ENCODE measurements at places on chromosomes 4 and X.

- peak; percentile 64 for DNase-seq
Measured at GRCh38 chr4:106502106-106502699, 133.6 kb upstream of the GIMD1 start.

GRCh38 chr4:101103381-101104142, 243.8 kb downstream of the PPP3CA start:
- peak; percentile 47 for DNase-seq

DNA sequence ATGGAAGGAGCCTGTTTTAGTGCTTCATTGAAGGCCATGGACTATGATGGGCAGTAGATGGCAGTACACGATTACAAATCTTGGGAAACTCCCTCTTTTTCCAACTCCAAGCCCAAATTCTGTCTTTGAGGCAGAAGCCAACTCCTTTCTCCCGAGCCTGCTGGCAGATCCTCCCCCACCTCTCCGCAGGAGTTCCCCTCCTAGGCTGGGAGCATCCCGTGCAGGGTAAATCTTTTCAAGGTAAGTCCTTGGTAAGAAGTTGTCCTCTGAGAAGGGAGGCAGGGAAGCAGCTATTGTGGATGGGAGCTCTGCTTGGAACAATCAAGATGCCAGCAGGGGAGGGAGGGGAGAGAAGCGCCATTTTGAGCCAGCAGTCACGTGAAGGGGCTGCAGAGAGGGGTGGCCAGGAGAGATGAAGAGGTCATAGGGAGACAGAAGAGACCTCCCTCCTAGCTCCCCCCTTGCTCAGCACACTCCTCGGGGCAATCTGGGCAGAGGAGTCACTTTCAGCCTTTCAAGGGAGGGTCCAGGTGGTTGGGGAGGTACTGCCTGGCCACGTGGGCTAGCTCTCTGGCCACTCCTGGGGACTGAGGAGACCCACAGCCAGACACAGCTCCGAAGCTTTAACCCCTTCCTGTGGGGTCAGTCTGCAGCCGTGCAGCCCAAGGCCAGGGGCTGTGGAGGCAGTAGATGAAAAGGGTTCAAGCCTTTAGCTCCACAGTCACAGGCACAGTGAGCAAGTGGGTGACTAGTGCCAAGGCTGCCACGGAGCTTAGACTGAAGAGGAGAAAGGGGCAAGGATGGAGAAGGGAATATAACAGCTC, 9.6 kb downstream of the CC2D2A start:
- DNase-seq, result no peak

- peak; percentile 24 for DNase-seq
Measured at GRCh38 chr4:37837446-37837845, 11.0 kb downstream of the PGM2 start.

DNA sequence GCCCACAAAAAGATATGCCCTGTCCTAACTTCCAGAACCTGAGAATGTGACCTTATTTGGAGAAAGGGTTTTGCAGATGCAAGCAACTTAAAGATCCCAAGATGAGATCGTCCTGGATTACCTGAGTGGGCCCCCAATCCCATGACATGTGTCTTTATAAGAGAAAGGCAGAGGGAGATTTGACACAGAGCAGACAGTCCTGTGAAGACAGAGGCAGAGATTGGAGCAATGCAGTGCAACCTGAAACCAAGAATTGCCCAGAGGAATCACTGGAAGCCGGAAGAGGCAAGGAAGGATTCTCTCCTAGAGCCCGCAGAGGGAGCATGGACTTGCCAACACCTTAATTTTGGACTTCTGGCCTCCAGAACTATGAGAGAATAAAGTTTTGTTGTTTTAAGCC, 171.5 kb downstream of the SMIM20 start:
- DNase-seq, result no peak

DNA sequence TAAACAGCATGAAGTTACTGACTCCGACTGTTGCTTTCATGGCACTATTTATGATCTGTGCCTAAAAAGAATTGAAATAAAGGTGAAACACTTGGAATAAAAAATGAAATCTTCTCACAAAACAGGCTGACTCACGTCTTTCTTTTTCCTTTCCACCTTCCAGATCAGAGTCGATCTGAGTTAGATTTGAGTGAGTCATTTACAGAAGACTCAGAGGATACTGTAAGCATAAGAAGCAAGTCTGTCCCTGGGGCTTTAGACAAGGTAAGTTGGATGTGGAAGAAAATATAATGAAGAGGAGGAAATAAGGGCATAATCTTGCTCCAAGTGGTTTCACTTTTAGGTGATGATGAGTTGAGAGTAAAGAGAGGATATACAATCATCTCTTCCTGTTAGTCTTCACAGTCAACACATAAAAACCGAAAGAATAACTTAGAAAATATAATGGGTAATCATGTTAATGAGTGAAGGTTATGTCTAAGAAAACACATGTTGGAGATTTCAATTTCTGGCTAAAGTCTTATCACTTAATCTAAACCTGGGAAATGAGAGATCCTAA, 89.7 kb downstream of the SYTL5 start:
- no peak for DNase-seq

DNA sequence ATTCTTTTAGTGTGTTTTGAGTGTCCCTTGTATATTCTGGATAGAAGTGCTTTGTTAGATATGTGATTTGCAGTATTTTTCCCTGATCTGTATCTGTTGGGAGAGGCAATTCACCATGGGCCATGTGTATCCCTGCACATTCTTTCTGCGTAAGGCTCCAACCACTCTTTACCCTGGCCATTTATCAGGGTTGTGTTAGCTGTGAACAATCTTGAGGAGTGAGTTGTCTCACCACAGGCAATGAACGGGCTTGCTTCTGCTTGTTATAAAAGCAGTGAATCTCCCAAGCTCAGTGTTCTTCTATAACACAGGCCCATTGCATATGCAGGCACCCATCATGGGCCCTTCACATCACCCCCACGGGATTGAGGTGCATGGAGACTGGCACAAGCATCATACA, 18.9 kb upstream of the SMIM10 start:
- no peak for DNase-seq

DNA sequence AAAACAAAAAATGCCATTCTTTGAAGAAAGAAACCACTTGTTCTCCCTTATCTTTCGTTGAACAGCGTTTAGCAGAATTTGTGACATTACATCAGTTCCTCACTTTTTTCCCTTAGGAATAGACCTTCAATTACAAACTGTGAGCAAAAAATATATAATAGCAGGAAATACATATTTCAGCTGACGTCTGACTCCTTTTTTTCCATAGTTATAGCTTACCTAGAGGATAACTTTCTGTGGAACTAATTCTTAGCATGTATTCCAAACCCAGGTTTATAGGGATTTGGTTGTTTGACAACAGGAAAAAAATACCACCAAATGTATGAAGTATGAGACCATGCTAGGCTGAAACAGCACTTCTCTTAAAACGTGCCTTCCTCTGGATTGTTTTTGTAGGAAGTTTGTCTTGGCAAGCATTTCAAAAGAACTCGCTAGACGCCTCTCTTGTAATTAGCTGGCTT, 2.0 kb upstream of the LIMCH1 start:
- no peak for DNase-seq

- DNase-seq, result no peak
Measured at GRCh38 chrX:95675794-95676193, 1008.8 kb upstream of the DIAPH2 start.

GRCh38 chrX:106902684-106903083, 457 bp downstream of the RIPPLY1 start:
- no peak for DNase-seq

- no peak for DNase-seq
Measured at GRCh38 chr4:182745237-182745636, 171.9 kb downstream of the DCTD start.

GRCh38 chr4:30073011-30073710, 647.0 kb upstream of the PCDH7 start:
- DNase-seq, result no peak

DNA sequence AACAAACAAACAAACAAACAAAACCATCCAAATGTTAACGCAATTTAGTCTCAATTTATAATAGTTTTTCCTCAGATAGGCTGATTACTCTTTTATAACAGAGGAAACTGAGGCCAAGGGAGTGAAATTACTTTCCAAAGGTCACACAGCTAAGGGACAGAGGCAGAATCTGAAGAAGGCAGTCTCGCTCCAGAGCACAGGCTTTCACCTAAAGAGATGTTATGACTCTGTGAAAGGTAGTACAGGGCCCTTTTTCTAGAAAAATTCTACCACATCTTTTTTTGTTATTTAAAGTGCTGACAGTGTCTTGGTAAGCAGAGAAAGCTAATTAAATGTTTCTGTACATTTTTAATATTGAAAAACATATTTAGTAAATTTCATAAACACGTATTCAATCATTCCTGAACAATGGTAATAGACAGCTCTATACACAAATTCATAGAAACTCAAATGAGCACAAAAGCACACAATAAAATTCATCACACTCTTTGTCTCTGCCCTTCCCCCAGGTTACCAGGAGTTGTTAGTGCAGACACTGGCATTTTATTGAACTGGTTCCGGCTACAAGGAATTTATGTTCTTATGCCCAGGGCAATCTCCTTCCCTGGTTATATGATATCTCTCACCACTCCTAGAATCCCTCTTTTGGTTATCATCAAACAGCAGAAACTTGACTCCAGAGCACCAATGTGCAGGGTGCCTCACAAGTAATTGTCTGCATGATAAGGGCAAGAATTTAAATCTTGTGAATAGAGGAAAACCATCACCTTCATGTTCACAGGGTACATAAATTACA, 7.7 kb upstream of the APBB2 start:
- DNase-seq, result no peak

GRCh38 chrX:102975016-102975415, 37.9 kb downstream of the RAB40AL start:
- DNase-seq, result no peak

DNA sequence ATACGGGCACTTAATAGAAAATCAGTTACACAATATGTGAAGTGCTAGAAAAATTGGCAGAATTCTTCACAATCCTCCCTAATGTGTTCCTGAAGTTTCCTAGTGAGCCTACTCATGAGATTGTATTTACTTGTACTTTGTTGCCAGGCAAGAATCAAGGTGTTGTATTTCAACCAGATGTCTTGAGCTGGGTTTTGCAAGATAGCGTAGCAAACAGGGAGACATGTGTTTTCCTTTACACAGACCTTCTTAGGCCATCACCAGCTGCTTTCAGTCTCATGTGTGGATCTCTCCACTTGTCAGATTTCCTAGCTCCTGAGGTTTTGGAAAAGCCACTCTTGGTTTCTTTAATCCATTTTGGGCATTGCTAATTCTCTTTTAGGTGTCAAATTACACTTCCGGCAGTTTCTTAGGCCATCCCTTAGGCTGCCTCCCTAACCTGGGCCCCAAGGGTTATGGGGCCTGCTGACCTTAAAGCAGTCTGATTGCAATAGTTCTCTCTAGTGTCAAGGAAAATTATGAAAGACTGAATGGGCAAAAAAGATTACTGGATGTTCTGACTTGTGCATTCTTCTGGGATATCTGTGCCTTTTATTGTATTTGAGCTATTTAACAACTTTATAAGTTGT, 12.2 kb upstream of the EDA start:
- no peak for DNase-seq

- peak; percentile 75 for DNase-seq
Measured at GRCh38 chr4:9762823-9763475, 18.5 kb upstream of the DRD5 start.

GRCh38 chrX:40003428-40004245, 94.1 kb downstream of the BCOR start:
- no peak for DNase-seq

- DNase-seq, result no peak
Measured at GRCh38 chr4:90160044-90160443, 32.9 kb downstream of the CCSER1 start.

GRCh38 chrX:148928811-148929210, 428.4 kb downstream of the AFF2 start:
- no peak for DNase-seq

- no peak for DNase-seq
Measured at GRCh38 chr4:94068753-94069719, 138.6 kb upstream of the SMARCAD1 start.

DNA sequence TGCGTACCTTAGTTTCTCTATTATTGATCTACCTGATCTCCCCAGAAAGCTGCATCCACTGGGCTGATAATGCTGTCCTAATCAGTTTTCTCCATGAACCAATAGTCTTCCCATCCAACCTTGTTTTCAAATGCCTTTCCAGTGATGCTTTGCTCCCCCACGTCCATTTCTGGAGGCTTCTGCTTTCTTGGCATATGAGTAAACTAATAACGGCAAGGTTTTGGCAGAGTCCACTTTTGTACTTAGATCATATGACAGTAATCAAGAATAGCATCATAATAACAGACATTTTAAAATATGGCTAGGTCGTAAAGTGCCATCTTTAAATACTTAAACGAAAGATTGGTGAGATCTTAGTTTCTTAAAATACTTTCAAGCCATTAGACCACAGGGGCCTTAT, 38.4 kb upstream of the FAM9B start:
- DNase-seq, result no peak

- DNase-seq, result no peak
Measured at GRCh38 chrX:78838709-78839108, 91.2 kb downstream of the LPAR4 start.

- DNase-seq, result peak; percentile 79
Measured at GRCh38 chrX:1528186-1528883, 8.7 kb downstream of the P2RY8 start.
